Myocyte (in vitro differentiated cells): ENCODE measurements at places on chromosomes 1 and 21. TPM values are rescaled to one million over a fixed set of nuclear protein-coding genes. Genes with fewer than 3 reads are reported as not detected.

DNA sequence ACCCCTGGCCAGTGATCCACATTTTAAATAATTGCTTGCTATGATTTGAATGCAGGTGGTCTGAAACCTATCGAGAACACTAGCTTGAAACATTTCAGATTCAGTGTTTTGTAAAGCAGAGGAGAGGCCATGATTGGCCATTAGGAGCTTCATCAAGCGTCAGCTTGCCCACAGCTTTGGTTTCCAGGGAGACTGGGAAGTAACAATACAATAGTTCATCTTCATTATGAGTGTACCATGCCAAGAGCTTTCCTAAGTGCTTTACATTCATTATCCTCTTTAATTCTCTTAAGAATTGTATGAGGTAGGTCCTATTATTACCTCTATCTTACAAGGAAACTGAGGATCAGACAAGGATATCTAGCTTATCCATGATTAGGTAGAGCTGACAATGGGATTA lies 27.7 kb upstream of the ATP5PO start:
- DNase-seq, result no peak

DNA sequence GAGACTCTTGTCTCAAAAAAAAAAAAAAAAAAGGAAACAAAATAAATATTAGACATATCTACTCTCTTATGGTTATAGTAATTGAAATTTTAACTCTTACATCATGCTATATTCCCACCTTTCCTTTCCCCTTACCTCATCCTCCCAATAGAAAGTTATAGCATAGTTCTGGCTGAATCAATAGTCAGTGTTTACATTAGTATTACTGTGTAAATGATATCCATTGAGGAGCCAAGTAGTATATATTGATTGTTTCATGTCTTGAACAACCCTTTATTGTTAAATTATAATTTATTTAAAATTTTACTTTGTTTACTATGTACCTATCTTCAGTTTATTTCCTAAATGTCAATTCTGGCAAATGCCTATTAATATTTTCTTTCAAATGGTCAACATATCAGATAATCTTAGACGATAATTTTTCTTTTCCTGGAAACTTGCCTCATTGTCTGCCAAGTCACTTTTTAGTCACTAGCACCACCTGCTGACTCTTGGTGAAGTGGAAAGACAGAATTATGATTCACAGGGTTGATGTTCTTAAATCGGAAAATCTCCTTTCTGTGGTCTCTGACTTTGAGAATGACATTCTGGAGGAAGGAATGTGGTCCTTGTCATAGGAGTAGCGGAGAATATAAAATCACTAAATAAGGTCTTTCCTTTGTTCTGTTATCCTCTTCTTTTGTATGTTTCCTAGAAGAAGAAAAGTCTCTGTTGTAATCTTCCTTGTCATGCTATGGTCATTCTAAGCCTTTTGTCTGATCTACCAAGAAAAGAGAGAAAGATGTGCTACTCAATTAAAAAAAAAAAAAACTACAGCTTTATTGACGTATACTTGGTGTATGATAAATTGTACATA lies 8.6 kb downstream of the HJV start:
- peak; percentile 89 for DNase-seq

DNA sequence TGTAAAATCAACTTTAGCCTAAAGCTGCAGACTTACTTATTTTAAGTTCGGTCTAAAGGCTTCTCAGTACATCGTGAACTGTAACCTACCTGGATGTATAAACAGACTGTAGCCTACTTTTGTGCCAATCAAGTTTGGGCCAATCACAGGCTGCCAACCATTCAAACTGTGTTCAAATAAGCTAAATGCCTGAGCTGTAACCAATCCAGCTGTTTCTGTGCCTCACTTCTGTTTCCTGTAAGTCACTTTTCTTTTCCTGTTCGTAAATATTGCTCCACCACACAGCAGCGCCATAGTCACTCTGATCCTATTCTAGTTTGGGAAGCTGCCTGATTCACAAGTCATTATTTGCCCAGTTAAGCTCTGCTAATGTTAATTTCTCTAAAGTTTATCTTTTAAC lies 37.5 kb upstream of the SLAMF9 start:
- no peak for DNase-seq

GRCh38 chr1:87673748-87674147 lies 345.1 kb downstream of the LMO4 start:
- DNase-seq, result no peak

DNA sequence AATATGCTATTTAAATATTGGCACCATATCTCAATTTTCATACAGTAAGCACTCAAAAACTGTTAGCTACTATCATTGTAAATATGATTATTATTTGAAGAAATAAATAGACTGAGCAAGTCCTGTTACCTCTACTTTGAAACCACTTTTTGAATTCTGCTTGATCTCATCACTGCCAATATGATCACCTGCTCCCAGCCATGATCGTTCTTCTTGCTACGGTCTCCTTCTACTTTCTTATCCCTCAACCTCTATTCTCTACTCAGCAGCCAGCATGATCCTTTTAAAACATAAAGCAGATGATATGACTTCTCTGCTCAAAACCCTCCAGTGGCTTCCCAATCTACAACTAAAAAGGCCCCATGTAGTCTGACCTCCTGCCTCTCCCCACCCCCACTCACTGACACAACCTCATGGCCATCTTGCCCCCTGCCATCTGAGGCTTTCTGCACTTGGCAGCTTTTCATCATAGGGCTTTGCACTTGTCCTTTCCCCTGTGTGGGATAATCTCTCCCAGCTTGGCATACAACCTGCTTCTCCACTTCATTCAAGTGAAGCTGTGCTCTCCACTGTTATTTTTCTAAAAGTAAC lies 27.2 kb downstream of the CD34 start:
- peak; percentile 59 for DNase-seq

LCK gene
- total RNA-seq, result not detected in 2 replicates

FCER1A gene
- total RNA-seq, result not detected in 2 replicates
